Endothelial cell (in vitro differentiated cells): ENCODE measurements at places on chromosomes 12 and 14.
A peak's percentile ranks its signal among the peaks of the same experiment; 100 is the strongest.

DNA sequence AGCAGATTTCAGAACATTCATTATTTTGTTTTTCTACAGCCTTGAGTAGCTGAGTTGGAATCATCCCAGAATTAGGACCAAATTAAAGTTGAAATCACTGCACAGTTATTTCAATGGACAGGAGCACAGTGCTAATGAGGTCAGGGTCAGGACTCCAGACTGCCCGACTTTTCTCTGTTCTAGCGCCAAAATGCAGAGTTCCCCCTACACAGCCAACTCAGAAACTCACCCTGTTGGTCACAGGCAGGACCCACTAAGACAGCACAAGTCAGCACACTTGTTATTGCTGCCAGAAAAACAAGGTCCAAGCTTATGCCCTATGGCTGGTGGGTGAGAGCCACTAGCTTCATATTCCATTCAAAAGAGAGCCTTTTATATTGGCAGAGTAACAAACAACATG lies 198.1 kb upstream of the KRR1 start:
- no peak for DNase-seq

DNA sequence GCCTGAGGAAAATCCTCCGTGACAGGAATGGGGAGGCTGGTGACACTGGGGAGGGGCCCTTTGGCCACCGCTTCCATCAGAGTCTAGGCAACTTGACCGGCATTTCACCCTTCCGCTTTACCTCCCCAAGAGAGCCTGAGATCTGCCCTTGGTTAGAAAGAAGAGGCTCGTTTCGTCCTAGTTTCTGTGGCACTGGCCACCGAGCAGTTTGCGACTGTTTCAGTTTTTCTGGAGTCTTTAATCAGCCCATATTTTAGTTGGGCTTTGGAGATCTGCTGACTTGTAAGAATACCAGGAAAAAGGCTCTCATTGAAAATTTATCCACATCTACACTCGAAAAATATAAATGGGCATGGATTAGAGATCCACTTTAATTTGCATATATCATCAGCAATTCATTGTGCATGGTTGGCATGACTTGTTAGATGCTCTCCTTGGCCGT lies 414 bp upstream of the ANKS1B start:
- DNase-seq: no peak

- DNase-seq: no peak
Observed at GRCh38 chr14:104433401-104434213, 146.0 kb upstream of the C14orf180 start.

DNA sequence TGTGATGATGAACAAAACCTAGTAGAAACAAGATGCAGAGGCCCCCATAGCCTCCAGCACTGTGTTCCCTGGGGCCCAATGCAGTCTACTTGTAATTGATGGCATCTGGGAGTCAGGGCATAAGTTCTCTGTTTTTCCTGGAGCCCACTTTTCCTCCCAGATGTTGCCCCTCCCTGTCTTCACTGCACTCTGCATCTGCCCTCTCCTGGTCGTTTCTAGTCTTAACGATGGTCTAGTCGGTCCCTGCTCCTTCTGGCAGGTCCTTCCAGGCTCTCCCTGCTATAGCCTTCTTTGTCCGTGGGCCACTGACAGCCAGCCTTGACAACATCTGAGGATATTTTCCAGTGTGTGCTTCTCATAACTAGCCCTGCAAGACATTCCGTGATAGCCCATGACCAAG lies 208.3 kb downstream of the GXYLT1 start:
- DNase-seq: no peak

- DNase-seq: no peak
Observed at GRCh38 chr14:43168371-43168925, 1338.6 kb downstream of the FSCB start.

DNA sequence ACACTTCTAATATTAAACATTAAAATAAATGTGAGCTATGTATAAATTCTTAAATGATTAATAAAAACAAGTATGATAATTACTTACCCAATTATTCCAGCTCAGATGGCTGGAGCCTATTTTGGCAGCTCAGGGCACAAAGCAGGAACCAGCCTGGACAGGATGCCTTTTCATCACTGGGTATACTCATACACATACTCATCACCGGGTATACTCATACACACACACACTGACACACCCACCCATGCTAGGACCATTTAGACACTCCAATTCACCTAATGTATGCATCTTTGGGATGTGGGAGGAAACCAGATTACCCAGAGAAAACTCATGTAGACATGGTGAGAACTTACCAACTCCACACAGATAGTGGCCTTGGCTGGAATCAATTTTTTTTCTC lies 57.9 kb upstream of the CNOT2 start:
- DNase-seq: no peak

DNA sequence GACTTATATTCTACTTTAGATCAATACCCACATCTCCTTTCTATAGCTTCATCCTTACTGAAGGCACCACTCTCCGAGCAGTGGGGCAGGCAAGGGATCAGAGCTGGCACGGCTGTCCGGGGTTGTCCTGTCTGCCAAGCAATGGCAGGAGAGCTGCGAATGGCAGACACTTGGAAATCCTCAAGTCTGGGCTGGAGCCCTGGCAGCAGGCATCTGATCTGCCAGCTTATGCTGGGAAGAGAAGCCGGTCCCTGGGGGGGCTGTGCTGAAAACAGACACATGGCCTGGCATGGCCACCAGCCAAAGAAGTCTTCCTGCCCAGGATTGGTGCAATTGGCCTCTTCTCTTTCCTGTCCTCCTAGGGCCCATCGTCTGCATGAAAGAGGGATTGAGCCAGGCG lies 280.2 kb upstream of the PWP1 start:
- no peak for DNase-seq

GRCh38 chr12:65411171-65411570 lies 132.7 kb downstream of the MSRB3 start:
- DNase-seq: no peak

- DNase-seq: no peak
Observed at GRCh38 chr12:121990692-121991603, 30.7 kb upstream of the BCL7A start.

DNA sequence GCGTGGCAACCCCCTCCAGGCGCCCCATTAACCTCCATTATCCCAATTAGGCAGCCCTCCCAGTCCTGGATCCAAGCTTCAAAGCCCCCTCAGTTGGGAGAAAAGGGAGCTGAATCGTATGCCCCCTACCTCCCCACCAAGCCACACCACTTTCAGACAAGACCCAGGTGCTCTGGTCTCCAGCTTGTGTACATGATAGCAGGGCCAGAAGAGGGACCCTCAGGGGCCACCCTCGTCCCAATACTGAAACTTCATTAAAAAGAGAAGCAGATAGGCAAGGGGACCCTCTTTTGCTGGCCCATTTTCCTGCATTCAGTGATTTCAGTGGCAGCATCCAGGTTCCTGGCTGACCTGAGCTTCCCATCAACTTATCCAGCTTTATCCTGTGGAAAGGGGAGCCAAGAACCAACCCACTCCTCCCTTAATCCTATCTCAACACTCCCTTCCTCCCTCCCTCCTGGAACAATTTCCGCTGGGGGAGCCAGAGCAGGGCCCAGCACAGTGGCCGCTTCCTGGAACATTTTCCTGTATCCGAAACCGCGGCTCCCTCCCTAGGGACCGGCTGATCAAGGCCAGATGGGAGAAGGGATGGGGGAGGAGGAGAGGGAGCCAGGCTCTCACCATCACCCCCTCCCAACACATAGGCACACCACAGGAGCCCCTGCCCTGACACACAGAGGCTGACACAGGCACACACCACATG lies 9.5 kb upstream of the SP7 start:
- DNase-seq: peak; percentile 52

GRCh38 chr14:102182190-102182589 lies 42.5 kb downstream of the WDR20 start:
- DNase-seq: no peak

- DNase-seq: no peak
Observed at GRCh38 chr12:108419949-108420348, 80.8 kb upstream of the CMKLR1 start.

DNA sequence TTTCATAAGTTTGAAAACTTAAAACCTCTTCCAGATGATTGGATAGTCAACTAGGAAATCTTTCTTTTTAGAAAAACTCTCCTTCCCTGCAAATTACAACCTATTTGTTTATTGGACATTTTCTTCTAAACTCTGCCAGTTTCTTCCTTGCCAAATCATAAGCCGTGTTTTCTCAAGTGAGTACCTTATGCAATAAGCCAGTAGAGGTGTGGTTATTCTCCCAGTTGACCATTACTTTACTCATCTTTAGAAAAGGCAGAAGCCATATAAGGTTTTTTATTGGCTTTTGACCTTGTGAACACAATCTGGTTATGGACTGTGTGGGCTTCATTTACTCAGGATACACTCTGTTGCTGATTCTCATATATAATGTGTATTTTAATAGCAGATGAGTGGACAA lies 14.6 kb downstream of the ACTR6 start:
- DNase-seq: no peak
